ENCODE measurements at places on chromosomes 3 and 15.

DNA sequence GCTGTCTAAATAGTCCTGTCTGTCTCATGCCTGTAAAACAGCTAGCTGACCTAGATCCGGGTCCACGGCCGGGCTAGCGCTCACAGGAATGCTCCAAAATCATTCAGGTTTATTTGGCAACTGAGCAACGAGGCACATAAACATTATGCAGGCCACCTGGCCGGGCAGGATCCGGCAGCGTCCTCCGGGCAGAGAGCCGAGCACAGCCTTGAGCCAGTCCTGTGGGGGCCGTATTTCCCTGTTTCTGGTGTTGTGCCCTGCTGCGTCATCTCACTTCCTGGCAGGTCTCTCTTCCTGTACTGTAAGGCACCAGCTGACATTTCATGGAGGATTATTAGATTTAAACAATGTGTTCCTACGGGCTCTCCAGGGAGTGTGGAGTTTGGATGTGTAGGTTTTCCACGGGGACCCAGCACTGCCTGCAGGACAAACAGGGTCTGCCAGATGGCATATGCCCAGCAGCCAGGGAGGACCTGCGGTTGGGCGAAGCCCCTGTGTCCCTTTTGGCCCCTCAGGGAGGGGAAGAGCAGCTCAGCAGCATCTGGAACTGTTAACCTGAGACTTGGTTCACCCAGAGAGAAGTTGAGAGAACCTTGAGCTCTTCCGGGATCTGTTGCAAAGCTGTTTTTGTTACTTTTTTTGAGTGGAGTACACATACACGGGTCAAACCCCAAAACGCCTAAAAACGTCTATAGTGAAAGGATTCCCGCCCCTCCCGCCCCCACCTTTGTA, 16.6 kb upstream of the LRRK1 start:
- peak; percentile 90 for DNase-seq

- DNase-seq, result no peak
Observed at GRCh38 chr15:42097018-42097417, 2.7 kb upstream of the PLA2G4D start.

DNA sequence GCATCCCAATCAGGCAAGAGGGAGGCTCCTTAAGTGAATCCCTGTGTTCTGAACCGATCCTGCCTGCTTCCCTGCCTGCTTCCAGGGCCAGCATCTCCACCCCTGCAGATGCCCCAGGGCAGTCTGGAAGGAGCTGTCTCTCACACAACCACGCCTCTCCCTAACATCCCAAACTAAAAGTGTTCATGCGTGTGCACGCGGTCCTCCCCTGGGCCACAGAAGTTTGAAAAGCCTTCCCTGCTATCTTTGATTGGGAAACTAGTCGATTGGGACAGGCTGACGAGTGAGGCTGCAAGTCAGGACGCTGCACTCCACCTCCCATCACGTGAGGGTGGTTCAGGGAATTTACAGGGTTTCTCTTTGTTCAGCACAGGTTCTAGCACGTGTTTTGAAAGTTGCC, 340.9 kb upstream of the ICE2 start:
- DNase-seq, result no peak

DNA sequence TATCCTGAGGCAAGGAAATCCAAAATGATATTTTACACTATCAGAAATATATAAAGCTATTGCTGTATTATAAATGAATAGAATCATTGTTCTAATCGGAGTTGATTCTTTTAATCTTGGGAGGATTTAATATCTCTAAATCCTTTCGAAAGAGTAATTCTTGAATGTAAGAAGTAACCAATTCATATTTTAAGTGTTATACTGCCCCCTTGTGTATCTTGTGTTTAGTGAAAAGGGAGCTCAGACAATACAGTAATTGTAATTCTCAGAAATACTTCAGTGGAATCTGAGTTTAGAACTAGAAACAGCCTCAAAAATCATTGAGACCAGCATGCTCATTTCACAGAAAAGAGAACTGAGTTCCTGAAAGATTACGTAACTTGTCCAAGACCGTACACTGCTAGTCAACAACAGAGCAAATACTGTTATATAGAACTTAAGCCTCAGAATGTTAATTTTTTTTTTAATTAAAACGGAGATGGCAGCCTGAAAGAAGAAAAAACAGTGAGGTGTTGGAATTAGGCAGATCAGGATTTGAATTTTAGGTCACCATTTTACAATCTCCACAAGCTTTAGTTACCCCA, 42.9 kb downstream of the PLCH1 start:
- peak; percentile 65 for DNase-seq

GRCh38 chr3:81197386-81197785, 564.1 kb downstream of the GBE1 start:
- DNase-seq, result no peak

All from fibroblast of mammary gland (primary cell).